ENCODE measurements at places on chromosomes 2 and 18. TPM values are rescaled to one million over a fixed set of nuclear protein-coding genes. Genes with fewer than 3 reads are reported as not detected.
A peak's percentile ranks its signal among the peaks of the same experiment; 100 is the strongest.

GRCh38 chr2:108403494-108403893 lies 25.7 kb downstream of the SULT1C4 start:
- H3K4me3 ChIP-seq = no peak overlapping the region
- H3K27me3 ChIP-seq = no peaks in the 10 kb centered on the region
- no peak overlapping the region for H3K27ac ChIP-seq
- no peaks in the 10 kb centered on the region for H3K36me3 ChIP-seq

GRCh38 chr2:126664234-126664633 lies 8.3 kb downstream of the GYPC start:
- H3K27ac ChIP-seq = no peak overlapping the region
- no peaks in the 10 kb centered on the region for H3K27me3 ChIP-seq
- no peak for DNase-seq

- no peaks in the 10 kb centered on the region for H3K36me3 ChIP-seq
- H3K4me1 ChIP-seq = no peaks in the 10 kb centered on the region
- no peak for DNase-seq
- H3K4me3 ChIP-seq = no peak overlapping the region
- H3K27ac ChIP-seq = no peak overlapping the region
Measured at GRCh38 chr2:203960811-203961210, 24.2 kb downstream of the ICOS start.

DNA sequence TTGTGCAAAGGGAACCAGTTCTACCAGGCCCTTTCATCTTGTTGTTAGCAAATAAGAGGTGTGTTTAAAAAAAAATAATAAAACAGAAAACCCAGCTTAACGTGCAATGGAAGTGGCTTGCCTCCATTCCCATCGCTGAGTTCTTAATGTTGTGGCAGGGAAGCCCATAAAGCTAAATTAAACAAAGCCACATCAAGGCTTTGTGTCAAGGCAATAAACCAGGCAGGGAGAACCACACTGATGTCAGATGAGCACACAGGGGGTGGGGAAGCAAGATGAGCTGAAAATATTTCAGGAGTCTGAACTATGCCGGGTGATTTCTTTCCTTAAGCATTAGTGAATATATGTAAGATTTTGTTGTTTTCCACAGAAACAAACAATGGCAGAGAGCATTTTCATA lies 73.5 kb downstream of the PHLPP1 start:
- H3K36me3 ChIP-seq = no peaks in the 10 kb centered on the region
- peaks cover 36% of the 10 kb centered on the region for H3K4me1 ChIP-seq
- H3K27ac ChIP-seq = no peak overlapping the region
- no peak overlapping the region for H3K4me3 ChIP-seq

Gene FTCDNL1
- 0.88 TPM for total RNA-seq

GRCh38 chr2:240926516-240927389 lies 20.6 kb downstream of the CROCC2 start:
- DNase-seq = no peak
- peaks cover 13% of the 10 kb centered on the region for H3K4me1 ChIP-seq
- H3K27me3 ChIP-seq = no peaks in the 10 kb centered on the region

- DNase-seq = peak; percentile 41
- no peak overlapping the region for H3K27ac ChIP-seq
- H3K4me1 ChIP-seq = no peaks in the 10 kb centered on the region
- H3K4me3 ChIP-seq = no peak overlapping the region
Measured at GRCh38 chr2:222548992-222549391, 106.9 kb downstream of the FARSB start.

DNA sequence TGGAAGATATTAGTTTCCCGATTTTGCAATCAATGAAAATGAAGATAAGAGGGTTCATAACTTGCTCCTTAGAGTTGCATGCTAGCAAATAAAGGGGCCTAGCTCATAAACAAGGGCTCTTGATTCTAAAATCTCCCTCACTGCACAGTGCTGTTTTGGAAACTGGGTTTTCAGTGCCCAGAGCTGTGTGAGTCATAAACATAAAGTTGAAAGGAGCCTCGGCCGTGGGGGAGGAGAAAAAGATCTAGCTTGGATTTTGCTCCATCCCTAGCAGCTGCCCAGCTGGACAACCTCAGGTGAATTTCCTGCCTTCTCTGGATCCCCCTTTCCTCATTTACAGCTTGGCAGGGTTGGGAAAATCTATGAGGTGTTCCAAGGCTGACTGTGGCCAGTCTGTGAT lies 42.5 kb downstream of the LYPD1 start:
- H3K4me3 ChIP-seq = no peak overlapping the region
- DNase-seq = no peak
- H3K27me3 ChIP-seq = no peaks in the 10 kb centered on the region
- peaks cover 3% of the 10 kb centered on the region for H3K4me1 ChIP-seq

GRCh38 chr2:176056406-176056805 lies 27.4 kb downstream of the EVX2 start:
- no peak overlapping the region for H3K27ac ChIP-seq
- H3K27me3 ChIP-seq = peaks cover 9% of the 10 kb centered on the region
- H3K4me3 ChIP-seq = no peak overlapping the region
- peak; percentile 26 for DNase-seq

DNA sequence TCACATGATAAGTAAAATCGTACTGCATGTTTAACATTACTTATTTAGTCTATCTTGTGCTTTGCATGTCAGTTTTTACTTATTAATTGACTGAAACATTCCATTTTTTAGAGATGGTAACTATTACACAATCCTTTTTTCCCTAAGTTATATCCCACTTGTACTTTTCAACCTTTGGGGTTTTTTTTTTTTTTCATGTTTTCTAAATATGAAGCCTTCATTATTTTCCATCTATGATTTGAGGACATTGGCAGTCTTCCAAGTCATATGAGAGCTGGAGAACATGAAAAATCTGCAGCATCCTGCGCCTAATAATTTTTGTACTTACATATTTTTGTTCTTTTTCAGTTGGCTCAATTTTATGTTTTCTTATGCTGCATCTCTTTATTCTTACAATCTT lies 113.9 kb downstream of the MYO1B start:
- no peaks in the 10 kb centered on the region for H3K27me3 ChIP-seq
- H3K4me3 ChIP-seq = no peak overlapping the region
- H3K27ac ChIP-seq = no peak overlapping the region
- H3K36me3 ChIP-seq = no peaks in the 10 kb centered on the region
- H3K4me1 ChIP-seq = no peaks in the 10 kb centered on the region

Gene WNT10A
- 0.47 TPM for total RNA-seq

GRCh38 chr2:234797566-234798250 lies 154.1 kb upstream of the SH3BP4 start:
- no peaks in the 10 kb centered on the region for H3K36me3 ChIP-seq
- H3K27me3 ChIP-seq = no peaks in the 10 kb centered on the region
- H3K4me3 ChIP-seq = no peak overlapping the region
- no peak for DNase-seq
- H3K27ac ChIP-seq = no peak overlapping the region

All from A673 (cell line).